NCI-H1694 (cell line): ENCODE measurements at places on chromosomes 4 and X.

DNA sequence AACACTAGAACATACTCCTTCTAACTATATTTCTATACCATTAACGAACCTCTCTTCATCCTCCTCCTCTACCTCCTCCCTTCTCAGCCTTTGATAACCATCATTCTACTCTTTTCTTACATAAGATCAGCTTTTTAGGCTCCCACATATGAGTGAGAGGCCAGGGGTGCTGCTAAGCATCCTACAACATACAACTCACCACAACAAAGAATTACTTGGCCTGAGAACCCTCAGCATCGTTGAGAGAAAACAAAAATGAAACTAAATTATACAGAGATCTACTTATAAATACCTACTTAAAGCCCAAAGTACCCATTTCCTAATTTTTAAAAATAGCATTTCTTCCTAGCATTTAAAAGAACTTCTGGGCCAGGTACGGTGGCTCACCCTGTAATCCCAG, 77.7 kb downstream of the CC2D2A start:
- DNase-seq: no peak

GRCh38 chr4:38347251-38347650, 316.7 kb upstream of the KLF3 start:
- no peak for DNase-seq

DNA sequence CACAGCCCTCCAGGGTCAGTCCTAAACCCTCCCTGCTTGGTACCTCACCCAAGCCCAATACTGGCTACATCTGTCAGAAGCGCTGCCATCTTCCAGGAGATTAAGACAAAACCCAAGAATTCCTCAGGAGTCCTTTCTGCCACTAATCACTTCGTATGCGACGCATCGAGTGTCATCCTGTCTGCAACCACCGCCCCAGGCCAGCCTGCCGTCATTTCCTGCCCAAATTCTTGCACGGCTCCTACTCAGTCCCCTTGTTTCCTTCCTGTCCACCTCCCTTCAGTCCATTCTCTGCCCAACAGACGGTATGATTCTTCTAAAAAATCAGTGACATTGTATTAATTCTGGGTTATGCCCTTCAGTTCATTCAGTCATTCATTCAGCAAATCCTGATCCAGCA, 113.6 kb downstream of the NFKB1 start:
- DNase-seq: no peak

DNA sequence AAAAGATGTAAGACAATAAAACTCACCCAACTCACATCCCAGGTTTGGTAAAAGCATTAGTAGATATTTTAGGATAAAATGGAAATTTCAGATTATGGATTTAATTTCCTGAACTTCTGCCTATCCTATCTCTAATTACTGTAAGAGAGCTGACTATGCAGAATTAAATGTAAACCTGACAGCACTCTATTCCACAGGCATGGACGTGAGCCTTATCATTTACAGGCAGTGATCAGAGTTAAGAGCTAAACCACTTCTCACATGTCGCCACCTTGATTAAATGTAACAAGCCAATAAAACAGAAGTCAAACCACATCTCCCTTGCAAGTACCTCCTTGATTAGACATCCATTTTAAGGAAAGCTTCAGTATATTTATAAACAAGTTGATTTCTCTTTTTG, 97.5 kb upstream of the CBR4 start:
- DNase-seq: no peak

DNA sequence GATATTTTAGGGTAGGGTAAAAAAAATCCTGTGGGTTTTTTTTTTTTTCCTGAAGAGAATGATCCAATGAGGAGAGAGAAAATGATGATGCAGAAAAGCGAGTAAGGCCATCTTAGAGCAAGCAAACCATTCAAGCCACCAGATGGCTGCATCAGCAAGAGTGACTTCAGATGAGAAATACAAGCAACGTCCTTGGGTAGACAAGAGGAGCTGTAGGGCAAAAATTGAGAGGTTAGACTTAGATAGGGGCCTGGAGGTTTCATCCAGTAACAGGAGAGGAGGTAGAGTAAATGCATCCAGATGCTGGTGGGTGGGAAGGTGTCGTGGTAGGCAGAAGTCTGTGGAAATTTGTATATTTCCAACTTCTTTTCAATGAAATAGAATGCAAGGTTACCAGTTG, 14.6 kb downstream of the FTHL17 start:
- DNase-seq: no peak

GRCh38 chr4:99144070-99144469, at the start of gene ADH4:
Gene ADH4 (minus strand): TSS chr4:99144297. CDS start chr4:99144222, 75 bp downstream.
- no peak for DNase-seq

GRCh38 chr4:99610605-99611175, 36.1 kb downstream of the MTTP start:
- no peak for DNase-seq

GRCh38 chr4:87388901-87389300, 2.1 kb downstream of the HSD17B11 start:
- no peak for DNase-seq
